AG08396 (cell line): ENCODE measurements at places on chromosomes 1 and 21.

GRCh38 chr1:6179564-6180175 is 451 bp downstream of the CHD5 start:
- DNase-seq: no peak

- no peak for DNase-seq
Observed at GRCh38 chr1:232561381-232561780, 68.6 kb downstream of the SIPA1L2 start.

DNA sequence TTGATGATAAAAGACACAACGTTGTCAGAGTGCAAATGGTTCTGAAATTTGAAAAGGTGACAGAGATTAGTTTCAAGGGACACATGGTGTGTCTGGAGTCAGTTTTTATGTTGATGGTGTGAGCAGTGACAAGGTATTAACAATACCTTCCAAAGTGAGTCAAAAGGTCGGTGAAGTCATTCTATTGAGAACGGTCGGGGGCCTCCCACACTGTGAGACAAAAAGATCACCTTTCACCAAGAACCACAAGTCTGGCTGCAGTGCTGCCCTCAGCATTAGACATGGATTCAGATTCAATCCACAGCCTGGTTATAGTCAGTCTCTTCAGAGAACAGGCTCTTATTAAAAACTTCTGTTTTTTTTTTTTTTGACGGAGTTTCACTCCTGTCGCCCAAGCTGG is 26.5 kb downstream of the ZNF124 start:
- no peak for DNase-seq

DNA sequence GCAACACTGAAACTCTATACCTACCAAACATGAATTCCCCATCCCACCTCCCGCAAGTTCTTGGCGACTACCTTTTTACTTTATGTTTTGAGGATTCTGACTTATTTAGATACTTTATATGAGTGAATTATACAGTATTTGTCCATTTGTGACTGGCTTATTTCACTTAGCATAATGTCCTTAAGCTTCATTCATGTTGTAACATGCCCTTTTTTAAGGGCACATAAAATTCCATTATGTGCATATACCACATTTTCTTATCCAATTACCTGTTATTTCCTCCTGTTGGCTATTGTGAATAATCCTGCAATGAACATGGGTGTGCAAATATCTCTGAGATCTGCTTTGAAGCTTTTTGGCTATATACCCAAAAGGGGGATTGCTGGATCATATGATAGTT is 22.0 kb upstream of the CHIT1 start:
- no peak for DNase-seq

- no peak for DNase-seq
Observed at GRCh38 chr1:205495237-205495823, 9.1 kb upstream of the CDK18 start.

- no peak for DNase-seq
Observed at GRCh38 chr1:110490791-110491451, 28.1 kb downstream of the KCNA10 start.

- DNase-seq: no peak
Observed at GRCh38 chr21:23986214-23986613, 1621.1 kb downstream of the MRPL39 start.

DNA sequence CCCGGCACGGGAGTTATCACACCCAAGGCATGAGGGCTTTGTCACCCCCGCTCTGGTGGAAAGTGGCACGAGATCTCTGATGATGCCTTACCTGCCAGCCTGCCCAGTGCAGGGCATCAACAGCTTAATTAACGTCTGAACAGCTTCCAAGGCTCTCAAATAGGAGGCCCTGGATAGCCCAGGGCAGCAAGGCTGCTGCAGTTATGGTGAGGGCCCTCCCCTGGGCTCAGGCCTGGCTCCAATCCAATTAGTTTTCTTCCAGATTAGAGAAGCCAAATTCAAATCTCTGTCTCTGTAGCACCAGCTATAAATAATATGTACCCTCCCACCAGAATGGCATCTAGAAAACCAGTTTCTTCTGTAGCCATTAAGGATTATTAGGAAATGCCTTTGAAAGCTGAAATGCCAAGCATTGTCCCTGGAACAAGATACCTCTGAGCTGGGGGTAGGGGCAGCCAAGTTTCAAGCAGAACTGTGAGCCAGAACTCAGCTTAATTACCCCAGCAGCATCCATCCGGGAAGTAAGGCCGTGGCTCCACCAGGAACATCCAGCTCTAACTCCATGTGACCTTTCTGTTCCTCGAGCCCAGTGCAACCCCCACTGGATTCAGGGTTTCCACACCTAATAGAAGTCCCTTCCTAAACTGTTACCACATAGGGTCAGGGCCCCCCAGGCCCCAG is 12.5 kb downstream of the QSOX1 start:
- no peak for DNase-seq

- DNase-seq: no peak
Observed at GRCh38 chr1:235266325-235266724, 61.7 kb downstream of the ARID4B start.
